ENCODE measurements at places on chromosomes 7 and 10.

GRCh38 chr7:55570218-55570873 lies 2.0 kb downstream of the VOPP1 start:
- DNase-seq = no peak

GRCh38 chr10:59807629-59808620 lies 54.7 kb upstream of the MRLN start:
- DNase-seq = no peak

DNA sequence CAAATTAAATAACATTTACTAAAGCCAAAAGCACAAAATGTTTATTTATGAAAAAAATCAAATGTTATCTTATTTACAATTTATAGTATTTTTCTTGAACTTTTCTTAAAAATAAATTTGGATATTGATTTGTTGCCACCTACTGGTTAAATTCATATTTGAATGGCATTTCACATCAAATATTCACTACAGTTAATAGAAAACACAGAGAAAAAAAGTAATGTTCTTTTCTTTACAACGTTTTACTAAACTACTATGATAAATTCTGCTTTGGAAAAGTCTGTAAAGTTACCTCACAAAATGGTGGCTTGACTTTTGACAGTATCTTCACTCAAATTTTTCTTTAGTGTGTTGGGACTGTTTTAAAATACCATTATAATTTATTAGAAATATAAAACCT lies 52.7 kb downstream of the SRPK2 start:
- no peak for DNase-seq

- no peak for DNase-seq
Measured at GRCh38 chr7:12961910-12962480, 274.6 kb downstream of the ARL4A start.

- no peak for DNase-seq
Measured at GRCh38 chr7:4119848-4120247, 562.2 kb upstream of the FOXK1 start.

DNA sequence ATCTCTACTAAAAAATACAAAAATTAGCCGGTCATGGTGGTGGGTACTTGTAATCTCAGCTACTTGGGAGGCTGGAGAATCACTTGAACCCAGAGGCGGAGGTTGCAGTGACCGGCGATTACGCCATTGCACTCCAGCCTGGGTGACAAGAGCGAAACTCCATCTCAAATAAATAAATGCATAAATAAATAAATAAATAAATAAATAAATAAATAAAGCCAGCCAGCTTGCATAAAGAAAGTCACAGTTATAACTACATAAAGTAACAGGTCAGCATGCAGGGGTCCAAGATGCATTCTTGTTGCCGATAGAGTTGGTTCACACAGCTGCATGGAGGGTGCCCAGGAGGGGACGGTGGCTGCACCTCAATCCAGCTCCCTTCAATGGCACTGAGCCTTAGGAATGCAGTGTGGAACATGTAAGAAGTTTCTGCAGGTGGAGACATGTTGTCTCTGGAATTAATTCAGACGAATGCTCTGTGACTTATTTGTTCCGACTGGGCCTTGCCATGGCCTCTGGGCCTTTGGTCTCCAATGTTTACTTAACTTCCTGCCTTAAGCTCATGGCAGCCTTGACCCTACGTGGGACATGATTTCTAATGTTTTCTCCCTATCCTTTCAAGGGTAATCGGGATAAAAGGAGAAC lies 159.6 kb upstream of the PRKCQ start:
- DNase-seq = no peak

- DNase-seq = no peak
Measured at GRCh38 chr7:49878089-49878488, 104.7 kb downstream of the VWC2 start.

DNA sequence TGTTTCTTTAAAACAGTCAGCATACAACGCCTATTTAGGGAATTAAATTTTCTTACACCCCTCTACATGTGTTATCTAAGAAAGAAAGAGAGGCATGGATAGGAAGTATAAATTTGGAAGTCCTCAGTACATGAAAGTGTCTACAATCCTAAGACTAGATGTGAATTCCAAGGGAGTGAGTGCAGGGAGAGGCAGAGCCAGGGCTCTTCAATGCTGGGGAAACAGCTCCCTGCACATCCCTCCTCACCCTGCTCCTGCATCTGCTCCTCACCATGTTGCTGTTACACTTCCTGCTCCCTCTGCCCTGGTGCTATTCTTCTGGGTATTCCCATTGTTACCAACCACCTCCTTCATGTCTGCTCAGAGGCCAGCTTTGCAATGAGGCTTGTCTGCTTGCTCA lies 229.1 kb upstream of the AKR1E2 start:
- DNase-seq = no peak

GRCh38 chr7:130415006-130415405 lies 25.8 kb downstream of the CEP41 start:
- DNase-seq = no peak

- DNase-seq = no peak
Measured at GRCh38 chr7:74000489-74001149, 27.4 kb upstream of the ELN start.

- DNase-seq = no peak
Measured at GRCh38 chr7:80187727-80188126, 53.1 kb downstream of the GNAI1 start.

DNA sequence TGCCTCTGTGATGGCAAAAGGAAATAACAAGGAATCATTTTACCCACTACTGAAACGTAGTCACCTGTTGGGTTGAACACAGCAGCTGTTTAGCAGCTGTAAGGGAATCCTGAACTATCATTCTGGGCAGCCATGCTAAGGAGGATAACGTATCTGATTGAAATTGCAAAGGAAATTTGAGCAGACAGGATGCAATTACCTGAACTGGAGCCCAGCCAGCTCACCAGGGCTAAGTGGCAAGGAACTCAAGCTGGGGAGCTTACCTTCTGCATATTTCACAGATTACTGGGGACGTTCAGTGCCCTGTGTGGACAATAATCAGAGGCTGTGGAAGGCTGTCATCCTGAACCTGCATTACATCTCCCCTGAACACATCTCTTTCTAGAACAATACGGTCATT lies 650.5 kb downstream of the SORCS3 start:
- DNase-seq = no peak

DNA sequence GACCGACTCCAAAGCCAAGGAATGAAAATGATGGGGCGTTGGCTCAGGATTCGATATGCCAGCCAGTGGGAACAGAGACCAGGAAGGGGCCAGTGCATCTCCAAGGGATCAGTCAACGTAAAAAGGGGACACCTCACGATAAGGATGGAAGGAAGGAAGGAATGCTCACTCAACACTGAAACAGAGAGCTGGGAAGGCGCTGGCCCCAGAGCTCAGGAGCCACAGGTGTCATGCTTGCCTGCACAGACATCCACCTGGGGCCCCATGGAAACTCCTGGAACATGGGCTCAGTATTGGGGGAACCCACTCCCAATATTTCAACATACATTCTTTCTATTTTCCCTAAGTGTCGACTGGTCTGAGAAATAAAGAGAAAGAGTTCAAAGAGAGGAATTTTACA lies 5.3 kb downstream of the MMRN2 start:
- no peak for DNase-seq

DNA sequence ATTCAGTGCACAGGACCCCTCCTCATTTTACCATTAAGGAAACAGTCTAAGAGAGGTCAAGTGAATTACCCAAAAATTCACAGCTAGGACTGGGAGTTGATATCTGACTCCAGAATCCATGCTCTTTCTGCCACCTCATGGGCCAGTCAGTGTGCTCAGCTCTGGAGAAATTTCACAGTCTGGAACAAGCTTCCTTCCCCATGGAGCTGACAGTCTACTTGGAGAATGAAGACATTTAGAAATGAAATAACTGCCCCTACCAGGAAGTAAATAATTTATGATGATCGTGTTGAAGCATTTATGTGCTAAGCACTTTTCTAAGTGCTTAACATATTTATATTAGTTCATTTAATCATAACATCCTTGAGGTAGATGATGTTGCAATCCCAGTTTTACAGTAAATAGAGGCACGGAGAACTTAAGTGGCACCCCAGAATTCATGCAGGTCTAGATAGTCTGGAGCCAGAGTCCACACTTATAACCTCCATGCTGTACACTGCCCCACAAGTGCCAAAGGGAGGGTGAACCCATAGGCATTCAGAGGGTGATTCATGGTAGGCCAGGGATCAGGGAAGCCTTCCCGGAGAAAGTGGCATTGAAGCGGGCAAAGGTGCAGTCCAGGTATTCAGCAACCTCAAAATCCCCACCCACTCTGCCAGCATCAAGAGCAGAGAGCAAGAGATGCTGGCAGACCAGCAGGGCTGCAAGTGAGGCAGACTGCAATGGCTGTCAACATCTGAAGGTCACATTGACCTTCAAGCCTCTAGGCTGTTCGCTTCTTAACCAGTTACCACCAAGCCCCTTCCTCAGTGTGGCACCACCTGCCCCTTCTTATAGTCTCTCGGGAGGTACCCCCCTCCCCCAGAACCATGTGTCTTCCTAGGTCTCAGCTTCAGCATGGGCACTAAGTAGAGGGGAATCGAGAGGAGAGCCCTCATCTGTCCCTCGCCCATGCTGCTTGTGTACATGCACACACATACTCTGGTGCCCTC lies 38.4 kb upstream of the LRRC4 start:
- DNase-seq = no peak

GRCh38 chr10:85614566-85614965 lies 752.0 kb downstream of the GRID1 start:
- no peak for DNase-seq

DNA sequence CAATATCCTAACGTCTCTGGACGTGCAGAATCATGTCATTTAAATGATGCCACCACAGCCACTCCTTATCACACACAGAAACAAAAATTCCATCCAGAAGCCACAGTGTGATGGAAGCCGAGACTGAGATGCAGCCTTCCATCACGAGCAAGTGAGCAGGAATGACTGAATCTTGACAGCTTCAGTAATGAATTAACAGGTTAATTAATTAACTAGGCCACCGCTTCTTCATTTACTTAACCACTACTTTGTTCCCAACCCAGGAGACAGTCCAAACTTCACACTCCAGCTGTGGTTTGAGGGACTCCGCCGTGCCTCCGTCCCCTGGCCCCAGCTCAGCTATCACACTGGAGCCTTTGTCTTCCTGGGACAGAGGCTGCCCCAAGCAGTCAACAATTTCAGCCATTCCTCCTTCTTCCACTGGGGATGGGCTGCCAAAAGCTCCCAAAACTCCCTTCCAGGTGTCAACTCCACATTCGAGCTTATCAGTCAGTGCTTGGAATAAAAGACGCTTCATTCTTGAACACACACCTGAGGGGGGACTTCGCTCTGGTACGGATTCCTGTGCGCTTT lies 65.9 kb downstream of the FGFR2 start:
- no peak for DNase-seq

DNA sequence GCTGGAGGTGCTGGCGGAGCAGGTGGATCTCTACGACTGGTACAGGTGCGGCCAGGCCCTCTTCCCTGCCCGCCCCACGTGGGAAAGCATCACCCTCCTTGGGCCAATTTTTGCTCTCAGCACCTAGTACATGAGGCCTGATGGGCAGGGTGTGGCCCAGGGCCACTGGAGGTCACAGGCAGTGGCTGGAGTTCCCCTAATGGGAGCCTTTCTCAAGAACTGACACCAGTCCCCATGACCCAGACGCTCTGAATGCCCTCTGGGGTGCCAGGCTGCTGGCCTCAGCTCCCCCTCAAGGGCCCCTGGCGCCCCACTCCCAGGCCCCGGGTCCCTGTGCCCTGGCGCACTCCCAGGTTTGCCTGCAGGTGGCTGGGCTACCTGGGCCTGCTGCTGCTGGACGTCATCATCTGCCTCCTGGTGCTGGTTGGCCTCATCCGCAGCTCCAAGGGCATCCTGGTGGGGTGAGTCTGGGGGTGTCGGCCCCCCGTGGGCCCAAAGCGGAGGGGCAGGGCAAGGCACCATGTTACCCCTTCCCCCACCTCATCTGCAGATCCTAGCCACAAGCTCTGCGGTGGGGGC lies 15.9 kb downstream of the TTYH3 start:
- DNase-seq = no peak

DNA sequence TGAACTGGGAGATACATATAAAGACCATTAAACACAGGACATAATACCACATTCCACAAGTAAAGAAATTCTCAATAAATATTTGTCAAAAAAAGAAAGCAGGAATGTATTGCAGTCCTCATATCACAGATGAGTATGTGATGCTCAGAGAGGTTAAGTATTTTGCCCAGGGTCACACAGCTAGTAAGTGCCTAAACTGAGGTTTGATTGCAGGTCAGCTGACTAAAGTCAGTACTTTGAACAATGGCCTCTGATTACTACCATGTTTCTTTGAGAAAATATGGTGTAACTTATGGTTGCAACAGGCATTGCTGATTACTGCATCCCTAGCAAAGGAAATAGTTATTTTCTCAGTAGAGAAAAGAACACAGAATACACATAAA lies 267.1 kb downstream of the ELMO1 start:
- DNase-seq = no peak

DNA sequence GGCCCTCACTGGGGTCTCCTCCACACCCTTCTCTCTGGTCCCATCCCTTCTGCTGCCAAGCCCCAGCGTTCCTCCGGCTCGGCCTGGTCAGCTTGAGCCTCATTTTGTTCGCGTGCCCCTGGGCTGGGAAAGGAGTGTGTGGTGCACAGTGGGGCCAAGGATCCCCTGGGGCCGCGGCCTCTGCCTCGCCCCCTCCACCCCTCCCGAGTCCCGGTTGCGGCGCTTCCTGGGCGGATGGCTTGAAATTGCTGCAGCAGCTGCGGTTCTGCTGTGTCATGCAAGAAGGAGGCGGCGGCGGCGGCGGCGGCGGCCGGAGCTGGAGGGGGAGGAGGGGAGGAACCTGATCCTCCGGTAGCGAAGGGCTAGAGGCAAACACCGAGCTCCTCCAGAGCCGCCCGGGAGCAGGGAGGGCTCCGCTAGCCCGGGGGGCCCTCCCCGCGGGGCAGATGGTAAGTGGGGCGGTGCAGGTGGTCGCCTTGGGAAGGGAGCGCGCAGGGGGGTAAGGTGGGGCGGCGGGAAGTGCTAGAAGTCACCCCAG lies 217.8 kb upstream of the MKLN1 start:
- DNase-seq = peak; percentile 74

GRCh38 chr7:139111811-139112301 lies 2.3 kb upstream of the ZC3HAV1 start:
- no peak for DNase-seq

GRCh38 chr10:122258136-122259074 lies 12.7 kb upstream of the BTBD16 start:
- no peak for DNase-seq

GRCh38 chr10:24503461-24504320 lies 220.0 kb downstream of the ARHGAP21 start:
- DNase-seq = peak; percentile 38

GRCh38 chr10:94333051-94333450 lies 29.7 kb downstream of the NOC3L start:
- no peak for DNase-seq

DNA sequence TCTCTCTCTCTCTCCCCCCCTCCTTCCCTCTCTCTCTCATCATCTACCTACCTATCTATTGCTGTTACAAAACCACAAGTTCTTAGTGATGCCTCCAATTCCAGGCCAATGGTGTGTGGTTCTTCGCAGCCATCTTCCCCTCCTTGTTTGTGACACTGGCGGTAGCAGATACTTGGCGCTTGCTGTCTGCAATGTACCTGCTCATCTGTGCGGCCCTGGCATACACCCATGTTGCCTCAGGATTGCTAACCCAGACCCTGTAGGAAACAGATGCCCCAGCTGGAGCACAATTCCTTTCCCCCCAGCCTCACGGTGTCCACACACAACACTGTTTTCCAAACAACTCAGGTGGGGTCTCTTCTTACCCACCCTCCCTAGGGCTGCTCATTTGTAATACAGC lies 13.6 kb upstream of the DPYSL4 start:
- DNase-seq = no peak

Measured in stimulated activated CD4-positive, alpha-beta T cell treated with anti-CD3 and anti-CD28 coated beads, Interleukin-2, amount 100 ng/mL, for 24 hours (primary cell).